NCI-H187 (cell line): ENCODE measurements at places on chromosomes 2 and 18.

GRCh38 chr2:126668254-126668653 lies 12.3 kb downstream of the GYPC start:
- DNase-seq, result no peak

GRCh38 chr2:188306271-188306670 lies 14.6 kb downstream of the GULP1 start:
- DNase-seq, result no peak

DNA sequence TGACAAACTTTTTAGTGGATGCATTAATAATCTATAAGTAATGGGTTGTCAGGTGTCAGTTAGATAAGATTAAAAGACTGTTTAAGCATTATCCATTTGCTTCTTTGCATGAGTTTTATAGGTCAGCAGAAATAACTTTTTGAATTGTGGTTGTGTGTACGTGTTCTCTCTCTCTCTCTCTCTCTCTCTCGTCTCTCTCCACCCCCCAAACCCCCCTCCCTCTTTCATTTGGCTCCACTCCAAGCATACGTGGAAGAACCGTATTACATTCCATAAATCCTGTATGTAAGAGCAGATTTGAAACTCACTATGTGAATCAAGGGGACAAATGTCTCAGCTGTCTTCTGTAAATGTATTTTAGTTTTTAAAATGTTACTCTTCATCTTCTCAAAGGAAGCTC lies 120.2 kb downstream of the MEIS1 start:
- no peak for DNase-seq

DNA sequence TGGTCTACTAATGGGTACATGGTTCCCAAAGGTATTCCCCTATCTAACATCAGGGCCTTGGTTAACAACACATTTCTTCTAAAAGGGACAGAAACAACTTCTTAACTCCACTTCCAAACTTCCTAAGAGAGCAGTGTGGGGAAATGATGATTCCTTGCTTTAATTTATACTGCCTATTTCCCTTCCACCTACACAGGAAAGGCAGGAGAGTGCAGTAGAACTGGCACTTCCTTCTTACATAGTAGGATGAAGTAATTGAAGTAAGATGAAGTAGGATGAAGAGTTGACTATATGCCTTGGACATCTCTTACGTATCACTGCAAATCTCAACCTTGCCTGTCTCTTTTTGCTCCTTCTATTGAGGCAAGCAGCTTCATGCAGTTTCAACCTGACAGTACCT lies 54.7 kb downstream of the CD28 start:
- no peak for DNase-seq

- no peak for DNase-seq
Measured at GRCh38 chr2:36658277-36658748, 38.2 kb upstream of the VIT start.

DNA sequence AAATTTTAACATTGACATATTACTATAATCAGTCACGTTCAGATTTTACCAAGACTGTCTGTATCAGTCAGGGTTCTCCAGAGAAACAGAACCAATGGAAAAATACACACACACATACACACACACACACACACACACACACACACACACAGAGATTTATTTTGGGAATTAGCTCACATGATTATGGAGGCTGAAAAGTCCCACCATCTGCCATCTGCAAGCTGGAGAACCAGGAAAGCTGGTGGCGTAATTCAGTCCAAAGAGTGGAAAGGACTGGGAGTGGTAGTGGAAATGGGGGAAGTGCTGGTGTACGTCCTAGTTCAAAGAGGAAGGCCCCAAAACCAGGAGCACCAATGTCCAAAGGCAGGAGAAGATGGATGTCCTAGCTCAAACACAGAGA lies 166.4 kb downstream of the AKAIN1 start:
- no peak for DNase-seq

DNA sequence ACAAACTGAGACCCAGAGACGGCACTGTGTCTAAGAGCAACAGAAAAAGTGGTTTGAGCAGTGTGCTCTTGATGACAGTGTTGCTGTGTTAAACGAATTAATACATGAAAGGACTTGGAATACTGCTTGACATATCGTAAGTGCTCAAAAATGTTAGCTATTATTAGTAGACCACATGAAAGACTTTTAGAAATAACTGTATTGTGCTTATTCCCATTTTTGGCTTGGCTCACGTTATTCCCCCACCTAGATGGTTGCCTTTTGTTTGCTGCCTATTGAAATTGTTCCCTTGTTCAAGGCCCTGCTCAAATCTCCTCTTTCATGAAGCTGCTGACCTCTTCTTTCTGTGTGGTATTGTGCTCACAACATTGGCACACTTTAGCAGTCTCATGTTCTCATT lies 27.8 kb upstream of the C2orf74 start:
- no peak for DNase-seq

- DNase-seq, result no peak
Measured at GRCh38 chr2:237432484-237433092, 18.6 kb upstream of the COL6A3 start.

DNA sequence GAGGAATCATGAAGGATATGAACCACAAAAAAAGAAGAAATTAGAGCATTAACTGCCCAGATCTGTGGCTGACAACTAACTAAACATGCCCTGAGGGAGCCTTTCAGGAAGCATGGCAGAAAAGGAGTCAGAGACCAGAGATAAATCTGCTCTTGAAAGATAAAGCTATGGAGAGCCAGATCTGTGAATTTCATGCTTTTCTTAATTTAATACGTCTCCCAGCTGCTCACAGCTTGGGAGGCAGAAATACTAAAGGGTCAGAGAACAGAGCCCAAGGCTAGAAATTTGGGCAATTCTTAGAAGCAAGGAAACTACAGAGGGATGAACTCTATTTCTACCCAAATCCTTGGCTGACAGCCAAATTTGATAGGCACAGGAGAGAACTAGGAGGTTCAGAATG lies 223.0 kb upstream of the DPP10 start:
- DNase-seq, result no peak

DNA sequence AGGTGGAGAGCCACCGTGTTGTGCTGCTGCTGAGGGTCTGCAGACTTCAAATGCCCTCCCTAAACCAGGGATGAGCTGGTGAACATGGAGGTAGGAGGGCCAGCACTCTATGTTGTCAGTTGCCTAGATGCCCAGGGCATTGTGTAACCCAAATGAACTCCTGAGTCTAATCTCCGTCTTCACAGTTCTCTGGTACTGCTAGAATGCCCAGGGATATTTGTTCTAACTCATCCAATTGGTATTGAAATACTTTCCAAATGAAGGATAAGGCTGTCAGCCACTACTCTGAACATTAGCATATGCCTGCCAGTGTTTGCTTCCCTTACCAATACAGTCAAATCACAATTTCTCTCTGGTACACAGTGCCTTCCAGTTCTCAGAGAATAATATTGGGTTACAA lies 492.6 kb downstream of the SLC4A3 start:
- no peak for DNase-seq

DNA sequence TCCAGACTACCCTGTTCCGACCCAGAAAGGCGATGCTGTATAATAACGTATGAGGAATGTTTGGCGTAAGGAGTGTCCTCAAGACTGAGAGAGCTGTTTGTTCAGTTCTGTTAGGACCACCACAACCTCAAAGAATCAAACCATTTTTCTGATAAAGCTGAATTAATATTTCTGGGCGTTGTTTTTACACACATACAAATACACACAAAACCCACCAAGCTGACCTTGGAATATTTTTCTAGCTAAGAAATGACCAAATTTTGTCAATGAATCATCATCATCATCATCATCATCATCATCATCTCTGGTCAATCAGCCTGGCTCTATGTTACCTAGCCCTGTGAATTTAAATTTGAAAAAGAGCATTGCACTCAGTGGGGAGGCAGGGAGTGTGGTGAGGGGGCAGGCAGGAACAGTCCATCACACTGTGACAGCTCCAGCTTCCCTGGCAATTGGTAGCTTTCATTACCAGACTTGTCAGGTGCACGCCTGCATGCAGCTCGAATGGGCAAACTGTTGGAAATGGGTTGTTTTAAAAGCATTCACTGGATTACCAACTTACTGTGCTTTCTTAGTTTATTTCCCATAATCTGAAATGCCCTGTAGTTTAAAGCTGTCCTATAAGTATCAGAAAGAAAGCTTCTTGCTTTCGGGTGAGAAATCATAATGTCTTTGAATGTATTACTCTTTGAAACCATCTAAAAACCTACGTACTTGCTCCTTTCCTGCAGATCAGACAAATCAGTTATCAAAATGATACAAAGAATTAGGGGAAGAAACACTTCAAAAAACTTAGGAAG lies 6.9 kb upstream of the POU3F3 start:
- DNase-seq, result no peak

GRCh38 chr2:210474776-210475175 lies 1.8 kb downstream of the LANCL1 start:
- no peak for DNase-seq

GRCh38 chr2:240644171-240644651 lies 18.9 kb downstream of the GPR35 start:
- no peak for DNase-seq

- no peak for DNase-seq
Measured at GRCh38 chr2:217065695-217066405, 206.0 kb upstream of the TNP1 start.

- DNase-seq, result no peak
Measured at GRCh38 chr2:196262606-196263005, 91.2 kb upstream of the STK17B start.

DNA sequence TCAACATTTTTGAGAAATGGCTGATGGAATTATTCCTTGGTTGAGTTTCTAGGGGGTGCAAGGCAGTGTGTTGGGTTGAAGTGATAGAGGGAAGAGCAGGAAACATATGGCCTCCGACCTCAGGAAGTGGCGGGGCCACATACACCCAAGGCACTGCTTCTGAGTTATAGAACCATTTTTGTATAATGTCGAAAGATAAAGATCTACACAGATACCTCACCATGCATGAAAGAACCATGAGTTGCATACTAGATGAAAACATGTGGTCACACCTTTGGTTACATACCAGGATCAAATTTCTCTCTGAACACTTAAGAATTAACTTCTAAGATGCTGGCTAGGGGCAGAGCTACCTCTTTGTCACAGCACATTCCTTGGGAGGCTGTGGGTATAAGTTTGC lies 23.2 kb downstream of the LAMA3 start:
- no peak for DNase-seq

DNA sequence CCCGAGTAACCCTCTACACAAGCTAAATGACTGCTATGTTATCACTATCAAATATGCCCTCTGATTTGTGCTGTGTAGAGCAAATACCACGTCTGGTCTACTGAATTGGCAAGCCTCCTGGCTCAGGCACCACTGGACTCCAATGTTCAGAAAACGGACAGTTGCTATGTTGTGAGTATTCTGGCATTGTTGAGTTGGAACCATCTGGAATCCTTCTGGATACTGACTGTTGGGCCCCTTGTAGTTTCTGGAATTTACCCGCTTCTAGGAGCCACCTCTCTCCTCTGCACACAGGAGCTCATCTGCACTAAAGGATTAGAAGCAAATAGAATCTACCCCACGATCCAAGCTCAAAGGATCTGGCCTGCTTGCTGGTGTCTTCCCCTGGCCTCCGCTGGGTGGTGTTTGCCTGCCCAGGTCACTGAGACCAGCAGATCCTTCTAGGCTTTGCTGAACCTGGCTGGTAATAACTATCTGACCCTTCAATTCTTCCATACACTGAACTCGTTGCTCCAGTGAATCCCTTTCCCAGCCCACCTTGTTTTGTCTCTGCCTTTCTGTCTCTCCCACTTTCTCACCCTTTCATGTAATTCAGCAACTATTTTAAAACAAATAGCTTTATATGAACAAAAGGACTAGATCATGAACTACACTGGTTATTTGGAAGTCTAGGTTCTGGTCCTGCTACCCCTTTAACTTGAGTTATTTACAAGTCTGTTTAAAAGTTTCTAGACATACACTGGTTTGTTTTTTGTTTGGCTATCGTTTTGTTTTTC lies 2.1 kb upstream of the HAAO start:
- no peak for DNase-seq

DNA sequence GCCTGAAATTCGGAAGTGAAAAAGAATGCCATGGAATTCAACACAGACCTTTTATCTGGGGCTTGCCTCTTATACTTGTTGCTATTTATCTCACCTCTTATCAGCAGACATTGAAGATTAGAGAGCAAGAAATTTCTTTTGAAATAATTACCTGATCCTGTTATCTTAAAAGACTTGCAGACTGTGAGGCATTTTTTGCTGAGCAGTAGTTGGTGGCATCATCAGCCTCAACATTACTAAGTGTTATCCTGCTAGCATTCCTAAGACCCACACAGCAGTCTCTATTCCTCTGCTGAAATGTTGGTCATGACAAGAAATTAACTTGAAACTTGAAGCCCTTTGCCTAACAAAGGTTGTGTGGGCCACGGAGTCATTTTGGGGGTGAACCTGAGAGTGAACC lies 186.5 kb downstream of the TRIB2 start:
- no peak for DNase-seq

DNA sequence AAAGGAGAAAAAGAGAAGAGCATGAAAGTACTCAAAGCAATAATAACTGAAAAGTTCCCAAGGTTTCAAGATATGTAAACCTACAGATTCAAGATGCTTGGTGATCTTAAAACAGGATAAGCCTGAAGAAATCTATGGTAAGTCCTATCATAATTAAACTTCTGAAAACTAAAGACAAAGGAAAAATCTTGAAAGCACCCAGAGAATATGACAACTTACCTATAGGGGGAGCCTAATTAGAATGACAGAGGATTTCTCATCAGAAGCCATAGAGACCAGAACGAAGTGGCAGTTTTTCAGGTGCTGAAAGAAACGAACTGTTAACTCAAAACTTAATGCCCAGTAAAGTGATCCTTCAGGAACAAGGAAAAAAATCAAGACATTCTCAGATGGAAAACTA lies 59.7 kb downstream of the XDH start:
- DNase-seq, result no peak

GRCh38 chr2:157825885-157826284 lies 50.2 kb downstream of the ACVR1 start:
- no peak for DNase-seq

GRCh38 chr2:216426938-216427337 lies 14.7 kb downstream of the SMARCAL1 start:
- no peak for DNase-seq

DNA sequence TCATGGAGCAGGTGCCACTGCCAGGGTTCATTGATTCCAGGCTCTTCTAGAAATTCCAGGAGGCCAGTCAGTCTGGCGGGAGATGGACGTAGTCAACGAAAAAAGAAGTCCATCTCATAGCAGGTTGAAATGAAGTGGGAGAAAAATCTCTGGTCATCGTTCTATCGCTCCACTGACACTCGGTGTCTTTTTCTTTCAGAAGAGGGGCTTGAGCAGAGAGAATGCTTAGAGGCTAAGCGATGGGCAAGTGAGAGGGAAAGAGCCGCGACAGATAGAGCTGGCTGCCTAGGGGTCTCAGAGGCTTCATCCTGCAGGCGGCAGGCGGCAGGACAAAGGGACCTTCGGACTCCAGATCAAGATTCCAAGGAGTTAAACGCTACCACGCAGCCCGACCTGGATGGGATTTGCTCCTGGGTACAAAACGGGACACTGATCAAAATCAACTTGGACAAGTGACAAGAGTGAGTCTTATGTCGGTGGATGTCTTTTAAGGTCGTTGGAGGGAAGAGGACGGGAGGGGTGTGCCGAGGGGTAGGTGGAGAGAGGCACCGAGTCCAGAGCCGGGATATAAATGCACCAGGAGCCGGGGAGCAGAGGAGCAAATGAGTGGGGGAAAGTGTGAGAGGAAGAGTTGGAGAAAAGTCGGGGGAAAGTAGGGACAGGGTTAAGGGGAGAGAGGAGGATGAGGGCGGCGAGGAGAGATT lies 677 bp upstream of the TMEM178A start:
- no peak for DNase-seq
